ENCODE measurements at places on chromosomes 4 and X.

GRCh38 chr4:156931267-156931666 lies 40.3 kb downstream of the PDGFC start:
- H3K4me3 ChIP-seq: no peak overlapping the region
- H3K4me1 ChIP-seq: peaks cover 3% of the 10 kb centered on the region
- H3K27ac ChIP-seq: peak overlapping the region; percentile 27
- H3K27me3 ChIP-seq: no peaks in the 10 kb centered on the region

DNA sequence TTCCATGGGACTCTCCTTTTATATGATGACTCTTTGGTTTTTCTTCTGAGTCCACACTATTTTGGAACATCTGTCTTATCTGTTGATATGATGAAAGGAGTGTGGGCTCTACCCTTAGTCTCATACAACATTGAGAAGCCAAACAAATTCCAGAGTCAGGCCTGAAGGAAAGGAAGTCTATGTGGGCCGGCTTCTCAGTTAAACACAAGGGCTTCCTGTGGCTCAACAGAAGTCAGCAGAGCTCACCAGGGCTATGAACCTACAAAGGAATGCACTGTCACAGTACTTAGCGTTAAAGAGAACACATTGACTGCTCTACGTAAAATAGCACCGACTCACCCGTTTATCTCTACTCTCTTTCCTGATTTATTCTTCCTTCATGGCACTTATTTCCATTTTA lies 641.0 kb upstream of the FRG1 start:
- H3K4me3 ChIP-seq: no peak overlapping the region
- no peak overlapping the region for H3K27ac ChIP-seq
- no peaks in the 10 kb centered on the region for H3K36me3 ChIP-seq
- DNase-seq: peak; percentile 14
- H3K4me1 ChIP-seq: no peaks in the 10 kb centered on the region

DNA sequence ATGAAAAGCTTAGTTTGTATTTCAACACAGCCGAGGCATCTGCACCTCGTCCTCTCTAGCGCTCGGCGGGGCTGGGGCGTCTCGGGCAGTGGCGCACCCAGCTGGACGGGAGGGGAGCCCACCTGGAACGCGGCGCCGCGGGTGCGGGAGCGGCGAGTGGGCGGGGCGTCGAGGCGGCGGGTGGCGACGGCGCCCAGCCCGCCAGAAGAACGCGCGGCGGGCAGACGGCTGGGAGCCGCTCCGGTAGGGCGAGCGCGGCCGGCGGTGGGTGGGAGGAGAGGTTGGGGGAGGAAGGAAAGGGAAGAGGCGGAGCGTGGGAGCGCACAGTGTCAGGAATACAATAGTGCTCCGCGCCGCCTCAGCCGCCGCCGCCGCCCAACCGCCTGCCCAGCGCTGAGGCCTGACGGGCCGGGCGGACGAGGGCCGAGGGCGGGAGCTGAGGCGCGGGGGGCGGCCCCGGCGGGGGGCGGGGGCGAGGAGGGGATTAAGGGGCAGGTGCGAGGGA lies at the start of gene JADE3:
TSS of gene JADE3 (plus strand) at position 324 of the 505 bp plus-strand sequence. CDS start 72,474 bp downstream, outside the sequence.
- no peak within 1 kb of the TSS for H3K27ac ChIP-seq
- H3K27me3 ChIP-seq: peaks cover 50% of the 10 kb centered on the region
- no peaks in the 10 kb centered on the region for H3K4me1 ChIP-seq
- H3K36me3 ChIP-seq: no peaks in the 10 kb centered on the region
- peak within 1 kb of the TSS; percentile 78 for H3K4me3 ChIP-seq

- H3K4me1 ChIP-seq: no peaks in the 10 kb centered on the region
- no peak overlapping the region for H3K27ac ChIP-seq
- H3K27me3 ChIP-seq: no peaks in the 10 kb centered on the region
- no peaks in the 10 kb centered on the region for H3K36me3 ChIP-seq
- DNase-seq: no peak
- no peak overlapping the region for H3K4me3 ChIP-seq
These were observed 127.8 kb downstream of the KCTD8 start for GRCh38 chr4:44320833-44321232.

- DNase-seq: no peak
- H3K27ac ChIP-seq: no peak overlapping the region
- no peaks in the 10 kb centered on the region for H3K27me3 ChIP-seq
- H3K4me1 ChIP-seq: peaks cover 4% of the 10 kb centered on the region
- no peak overlapping the region for H3K4me3 ChIP-seq
These were observed 122.0 kb downstream of the CT47B1 start for GRCh38 chrX:120753413-120754251.

- no peak overlapping the region for H3K27ac ChIP-seq
- no peak for DNase-seq
- H3K36me3 ChIP-seq: no peaks in the 10 kb centered on the region
These were observed 136.5 kb downstream of the PJA1 start for GRCh38 chrX:69028761-69029120.

- no peak for DNase-seq
- no peaks in the 10 kb centered on the region for H3K27me3 ChIP-seq
- H3K4me3 ChIP-seq: no peak overlapping the region
- H3K27ac ChIP-seq: no peak overlapping the region
These were observed 179.9 kb upstream of the PPP3CA start for GRCh38 chr4:101527188-101527587.

DNA sequence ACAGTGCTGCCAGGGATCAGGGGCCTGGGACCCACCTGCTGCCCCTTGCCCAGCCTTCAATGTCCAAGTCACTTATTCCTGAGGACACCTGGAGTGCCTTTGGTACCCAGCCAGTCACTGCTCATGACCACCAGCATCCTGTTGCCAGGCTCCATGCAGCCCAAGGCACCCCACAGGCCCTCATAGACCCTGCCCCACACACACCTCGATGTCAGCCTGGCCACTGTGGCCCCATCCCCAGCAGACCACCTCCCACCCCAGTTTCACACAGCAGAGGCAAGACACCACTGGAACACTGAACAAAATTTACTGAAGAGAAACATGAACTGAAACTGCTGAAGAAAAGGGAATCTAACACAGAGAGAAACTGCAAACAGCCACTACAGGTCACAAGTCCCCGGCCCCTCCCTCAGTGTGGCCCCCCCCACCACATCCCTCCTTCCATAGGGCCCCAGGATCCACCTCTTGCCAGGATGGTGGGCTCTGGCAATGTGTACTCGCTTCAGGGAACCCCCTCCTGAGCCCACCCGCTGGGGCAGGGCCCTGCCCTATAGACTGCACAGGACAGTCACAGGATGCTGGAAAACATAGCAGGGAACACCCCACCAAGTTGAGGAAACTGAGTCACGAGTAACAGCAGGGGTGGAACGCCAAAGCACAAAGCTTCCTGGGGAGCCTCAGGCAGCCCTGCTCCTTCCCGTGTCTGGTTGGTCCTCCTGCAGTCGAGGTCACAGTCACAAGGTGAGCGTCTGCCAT lies 5.2 kb downstream of the PNMA5 start:
- H3K36me3 ChIP-seq: no peaks in the 10 kb centered on the region
- peaks cover 28% of the 10 kb centered on the region for H3K27me3 ChIP-seq
- no peak overlapping the region for H3K27ac ChIP-seq
- no peak for DNase-seq
- no peaks in the 10 kb centered on the region for H3K4me1 ChIP-seq
- no peak overlapping the region for H3K4me3 ChIP-seq

DNA sequence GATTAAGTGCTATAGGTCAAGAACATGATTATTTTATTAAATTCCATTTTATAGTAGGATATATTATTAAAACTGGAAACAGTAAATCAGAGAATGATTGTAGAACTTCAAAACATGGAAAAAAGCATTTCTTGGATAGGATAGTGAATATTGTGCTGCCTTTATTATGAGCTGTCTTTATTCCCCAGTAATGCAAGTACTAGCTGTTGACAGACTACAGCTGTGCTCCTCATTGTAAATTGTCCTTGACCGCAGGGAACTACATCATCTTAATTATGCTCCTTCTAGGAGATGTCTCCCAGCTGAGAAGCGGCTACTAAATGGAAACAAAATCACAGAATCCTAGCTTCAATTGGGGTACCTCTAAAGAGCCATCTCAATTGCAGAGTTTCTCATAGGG lies 1457.2 kb upstream of the PCDH7 start:
- H3K27ac ChIP-seq: no peak overlapping the region
- H3K27me3 ChIP-seq: no peaks in the 10 kb centered on the region
- no peak overlapping the region for H3K4me3 ChIP-seq
- H3K4me1 ChIP-seq: no peaks in the 10 kb centered on the region

DNA sequence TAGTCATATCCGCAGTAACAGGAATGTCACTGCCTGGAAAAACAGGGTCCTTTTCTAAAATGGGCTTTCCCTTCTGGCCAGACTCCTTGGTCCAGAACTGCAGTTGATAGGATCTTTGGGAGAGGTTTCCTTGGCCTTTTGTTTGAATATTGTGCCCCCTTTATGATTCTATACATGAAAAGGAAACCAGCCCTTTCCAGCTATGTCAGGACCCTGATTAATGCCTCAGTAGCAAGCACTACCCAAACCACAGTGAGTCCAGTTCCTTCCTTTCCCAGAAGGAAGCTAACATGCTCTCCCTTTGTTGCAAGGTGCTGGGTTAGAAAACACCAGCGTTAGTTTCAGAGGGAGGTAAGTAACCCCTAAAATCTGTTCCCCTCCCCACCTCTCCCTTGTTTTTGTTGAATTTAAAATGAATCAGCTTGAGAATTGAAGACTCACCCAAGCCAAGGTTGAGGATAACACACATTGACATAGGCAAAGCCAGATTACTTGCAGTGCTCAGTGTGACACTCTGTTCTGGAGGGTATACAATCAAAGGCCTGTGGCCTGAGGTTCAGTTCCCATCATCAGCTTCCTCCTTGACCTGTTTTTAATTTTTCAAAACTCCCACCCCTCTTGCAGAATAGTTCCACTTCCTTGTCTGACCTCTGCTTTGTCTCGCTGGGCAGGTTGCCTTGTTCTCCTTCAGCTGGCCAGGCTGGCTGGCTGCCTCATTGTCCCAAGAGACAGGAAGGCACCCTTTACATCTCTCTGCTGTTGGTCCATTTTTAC lies 87.6 kb upstream of the PLAC1 start:
- H3K27ac ChIP-seq: no peak overlapping the region
- DNase-seq: no peak
- H3K27me3 ChIP-seq: peaks cover 34% of the 10 kb centered on the region
- no peaks in the 10 kb centered on the region for H3K36me3 ChIP-seq
- H3K4me1 ChIP-seq: no peaks in the 10 kb centered on the region

GRCh38 chr4:36556984-36557383 lies 275.6 kb downstream of the DTHD1 start:
- H3K27ac ChIP-seq: no peak overlapping the region
- H3K4me1 ChIP-seq: no peaks in the 10 kb centered on the region
- H3K36me3 ChIP-seq: no peaks in the 10 kb centered on the region
- no peak overlapping the region for H3K4me3 ChIP-seq
- DNase-seq: no peak
- H3K27me3 ChIP-seq: no peaks in the 10 kb centered on the region

GRCh38 chr4:138056541-138056940 lies 185.6 kb downstream of the SLC7A11 start:
- no peaks in the 10 kb centered on the region for H3K36me3 ChIP-seq
- no peak overlapping the region for H3K27ac ChIP-seq
- no peak overlapping the region for H3K4me3 ChIP-seq
- H3K27me3 ChIP-seq: no peaks in the 10 kb centered on the region
- H3K4me1 ChIP-seq: peaks cover 3% of the 10 kb centered on the region

GRCh38 chr4:62407534-62407933 lies 1207.4 kb downstream of the ADGRL3 start:
- no peaks in the 10 kb centered on the region for H3K4me1 ChIP-seq
- DNase-seq: no peak
- H3K36me3 ChIP-seq: no peaks in the 10 kb centered on the region
- H3K4me3 ChIP-seq: no peak overlapping the region

DNA sequence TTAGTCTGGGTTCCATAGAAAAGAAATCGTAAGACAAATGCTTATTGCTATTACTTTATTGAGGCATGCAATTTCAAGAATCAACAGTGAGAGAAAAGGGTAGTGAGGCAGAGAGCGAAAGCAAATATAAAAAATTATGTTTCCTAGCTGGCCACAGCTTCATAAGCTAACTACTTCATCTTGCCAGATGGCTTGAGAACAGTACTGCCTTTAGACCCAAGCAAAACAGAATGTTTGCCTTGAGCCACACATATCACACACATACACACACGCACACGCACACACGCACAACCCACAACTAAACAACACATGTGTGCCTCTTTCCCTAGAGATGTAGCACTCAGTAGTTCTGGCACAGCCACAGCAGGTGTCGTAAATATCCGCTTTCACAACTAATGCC lies 31.6 kb upstream of the NR0B1 start:
- H3K4me3 ChIP-seq: no peak overlapping the region
- no peak for DNase-seq
- H3K4me1 ChIP-seq: no peaks in the 10 kb centered on the region

- H3K4me1 ChIP-seq: no peaks in the 10 kb centered on the region
- no peak for DNase-seq
- no peak overlapping the region for H3K4me3 ChIP-seq
- H3K27me3 ChIP-seq: no peaks in the 10 kb centered on the region
- no peaks in the 10 kb centered on the region for H3K36me3 ChIP-seq
These were observed 96.5 kb downstream of the DCAF12L1 start for GRCh38 chrX:126456136-126456535.

- H3K4me3 ChIP-seq: no peak overlapping the region
- H3K27me3 ChIP-seq: peaks cover 11% of the 10 kb centered on the region
- no peaks in the 10 kb centered on the region for H3K36me3 ChIP-seq
- H3K27ac ChIP-seq: no peak overlapping the region
- no peaks in the 10 kb centered on the region for H3K4me1 ChIP-seq
These were observed 16.1 kb downstream of the NSG1 start for GRCh38 chr4:4402966-4403365.

- H3K36me3 ChIP-seq: no peaks in the 10 kb centered on the region
- no peak overlapping the region for H3K27ac ChIP-seq
- H3K4me1 ChIP-seq: no peaks in the 10 kb centered on the region
- DNase-seq: no peak
- no peaks in the 10 kb centered on the region for H3K27me3 ChIP-seq
- no peak overlapping the region for H3K4me3 ChIP-seq
These were observed 167.5 kb upstream of the USP38 start for GRCh38 chr4:143017210-143017609.

DNA sequence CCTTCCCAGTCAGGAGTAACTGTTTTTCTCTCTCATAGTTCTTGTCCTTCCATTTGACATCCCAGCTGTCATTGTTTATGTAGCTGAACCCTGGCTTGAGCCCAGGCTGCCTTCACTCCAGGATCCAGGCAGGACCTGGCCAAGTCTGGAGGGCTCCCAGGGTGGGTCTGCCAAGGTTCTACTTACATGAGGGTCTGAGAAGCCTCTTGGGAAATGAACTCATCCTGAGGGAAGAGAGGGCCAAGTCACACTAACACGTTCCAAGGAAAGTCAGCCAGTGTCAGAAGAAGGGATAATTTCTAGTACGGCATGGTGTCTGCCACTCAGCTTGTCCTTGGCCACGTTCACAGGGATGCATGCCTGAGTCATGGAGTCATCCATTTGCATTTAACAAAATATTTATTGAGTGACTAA lies 54.8 kb upstream of the SRD5A3 start:
- peak; percentile 2 for DNase-seq
- no peak overlapping the region for H3K4me3 ChIP-seq
- H3K36me3 ChIP-seq: no peaks in the 10 kb centered on the region
- no peaks in the 10 kb centered on the region for H3K4me1 ChIP-seq
- H3K27ac ChIP-seq: no peak overlapping the region

GRCh38 chr4:98027827-98028226 lies 115.4 kb downstream of the STPG2 start:
- H3K27me3 ChIP-seq: no peaks in the 10 kb centered on the region
- H3K27ac ChIP-seq: no peak overlapping the region
- no peaks in the 10 kb centered on the region for H3K4me1 ChIP-seq
- no peaks in the 10 kb centered on the region for H3K36me3 ChIP-seq
- DNase-seq: no peak

Data from mesenchymal stem cell (in vitro differentiated cells and primary cell).